ENCODE measurements at places on chromosomes 6 and 20.

DNA sequence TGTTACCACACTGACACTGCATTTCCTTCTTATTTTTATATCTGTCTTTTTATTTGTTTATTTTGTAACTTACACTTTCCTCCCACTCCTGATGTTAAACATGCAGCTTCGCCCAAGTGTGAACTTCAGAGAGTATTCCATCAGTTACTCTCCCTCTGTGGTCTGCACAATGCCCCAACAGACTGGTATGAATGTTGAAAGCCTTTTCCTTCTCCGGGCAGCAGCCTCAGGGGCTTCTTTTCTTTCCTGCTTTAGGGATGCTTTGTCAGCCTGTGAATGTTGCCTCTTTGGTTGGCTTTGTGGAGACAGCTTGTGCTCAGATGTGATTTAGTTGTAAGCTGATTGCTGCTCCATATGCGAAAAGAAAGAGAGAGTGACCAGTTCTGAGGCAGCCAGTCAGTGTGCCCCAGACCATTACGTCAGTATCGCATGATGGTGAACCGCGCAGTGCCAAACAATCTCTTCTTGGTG, 44.0 kb downstream of the SMPDL3A start:
- no peak for DNase-seq

DNA sequence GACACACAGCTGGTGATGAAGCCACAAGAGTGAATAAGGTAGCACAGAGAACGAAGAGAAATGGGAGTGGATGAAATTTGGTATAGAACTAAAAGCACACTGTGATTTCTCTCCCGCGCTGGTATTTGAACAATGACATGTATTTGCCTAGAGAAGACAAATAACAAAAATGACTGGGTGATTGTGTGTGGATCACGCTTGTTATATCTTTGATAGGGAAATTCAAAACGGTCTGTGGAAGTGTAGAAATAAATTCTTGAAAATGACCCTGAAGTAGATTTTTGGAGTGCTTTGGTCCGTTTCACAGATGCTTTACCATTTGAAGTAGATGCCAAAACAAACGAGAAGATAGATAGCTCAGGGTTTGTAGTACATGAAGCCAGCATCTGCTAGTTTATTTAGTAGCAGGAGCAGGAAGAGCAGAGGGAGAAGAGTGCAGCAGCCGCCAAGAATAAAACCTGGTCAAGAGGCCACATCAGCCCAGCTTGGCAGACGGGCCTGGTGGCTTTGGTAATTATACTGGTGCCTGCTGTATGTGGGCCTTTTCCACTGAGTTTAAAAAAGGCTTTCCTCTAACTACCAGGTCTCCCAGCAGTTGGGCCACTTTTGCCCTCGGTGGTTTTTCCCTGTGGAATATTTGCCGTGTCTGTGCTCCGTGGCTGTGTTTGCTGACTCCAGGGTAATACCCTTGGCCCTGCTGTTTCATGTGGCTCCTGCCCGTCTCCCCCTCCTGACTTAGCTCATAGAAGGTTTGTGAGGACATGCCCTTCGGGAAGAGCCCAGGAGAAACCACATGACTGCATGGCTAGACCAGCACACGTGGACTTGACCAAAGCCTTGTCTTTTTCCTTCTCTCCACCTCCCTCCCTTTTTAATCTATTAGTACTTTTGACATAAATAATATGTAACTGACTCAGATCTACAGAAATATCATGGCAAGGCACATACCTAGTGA, 294.0 kb downstream of the SOX4 start:
- no peak for DNase-seq

DNA sequence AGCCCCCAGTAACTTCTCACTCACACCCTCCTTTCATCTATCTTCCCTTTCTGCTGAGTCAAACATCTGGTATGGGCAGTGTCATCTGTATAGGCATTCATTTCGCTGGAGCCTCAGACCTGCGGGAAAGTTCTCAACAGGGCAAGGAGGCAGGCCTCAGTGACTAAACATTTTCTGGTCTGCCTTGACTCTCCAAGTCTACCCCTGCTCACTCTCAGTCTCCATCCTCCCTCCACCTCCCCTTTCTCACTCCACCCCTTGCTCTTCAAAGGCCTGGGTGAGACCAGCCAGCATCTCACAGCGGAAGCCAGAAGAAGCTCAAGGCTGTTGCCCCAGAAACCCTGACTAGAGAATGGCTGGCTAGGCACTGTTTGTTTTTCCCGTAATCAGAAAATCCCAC, 105.0 kb upstream of the BEND6 start:
- DNase-seq: no peak

GRCh38 chr6:92945799-92946198, 473.6 kb downstream of the EPHA7 start:
- no peak for DNase-seq

GRCh38 chr6:81977486-81977885, 225.0 kb upstream of the TENT5A start:
- DNase-seq: no peak

GRCh38 chr6:44003345-44004061, 123.7 kb downstream of the MRPL14 start:
- no peak for DNase-seq

DNA sequence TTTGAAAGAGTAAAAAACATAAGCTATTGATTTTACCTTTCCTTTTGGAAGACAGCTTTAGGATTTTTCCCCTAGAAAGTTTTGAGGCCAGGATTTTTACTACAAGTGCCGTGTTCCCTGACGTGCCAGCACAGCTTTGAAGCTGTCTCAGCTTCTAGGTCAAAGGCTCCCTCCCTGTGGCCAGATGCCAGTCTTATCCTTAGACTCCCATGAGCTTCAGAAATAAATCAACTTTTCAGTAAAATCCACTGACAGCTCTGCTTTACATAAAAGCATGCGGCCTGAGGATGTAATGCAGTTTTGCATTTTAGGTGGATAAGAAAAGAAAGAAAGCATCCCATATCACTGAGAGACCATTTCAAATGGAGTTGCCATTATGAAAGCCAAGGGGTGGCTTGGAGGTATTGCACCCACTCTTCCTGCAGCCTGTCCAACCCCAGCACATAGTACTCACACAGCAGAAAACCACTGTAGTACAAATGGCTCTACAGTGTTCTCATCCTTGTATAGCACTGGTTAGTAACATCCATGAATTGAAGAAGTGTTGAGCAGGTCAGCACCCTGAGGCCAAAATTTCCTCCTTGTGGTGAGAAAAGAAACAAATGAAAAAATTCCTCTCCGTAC, 15.2 kb upstream of the ATXN1 start:
- DNase-seq: no peak

DNA sequence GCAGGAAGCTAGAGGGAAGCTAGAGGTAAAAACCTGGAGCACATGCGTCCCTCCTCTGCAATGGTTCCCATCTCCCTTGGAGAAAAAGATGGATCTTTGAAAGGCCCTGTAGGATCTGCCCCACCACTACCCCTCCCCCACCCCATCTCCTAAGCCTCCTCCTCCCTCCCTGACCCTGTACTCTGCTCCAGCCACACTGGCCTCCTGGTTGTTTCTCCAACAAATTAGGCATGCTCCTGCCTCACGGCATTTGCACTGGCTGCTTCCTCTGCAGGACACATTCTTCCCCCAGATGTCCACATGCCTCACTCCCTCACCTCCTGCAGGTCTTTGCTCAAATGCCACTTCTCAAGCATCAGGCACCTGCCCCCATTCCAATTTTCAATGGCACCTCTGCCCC, 45.5 kb downstream of the UBE2V1 start:
- DNase-seq: no peak

DNA sequence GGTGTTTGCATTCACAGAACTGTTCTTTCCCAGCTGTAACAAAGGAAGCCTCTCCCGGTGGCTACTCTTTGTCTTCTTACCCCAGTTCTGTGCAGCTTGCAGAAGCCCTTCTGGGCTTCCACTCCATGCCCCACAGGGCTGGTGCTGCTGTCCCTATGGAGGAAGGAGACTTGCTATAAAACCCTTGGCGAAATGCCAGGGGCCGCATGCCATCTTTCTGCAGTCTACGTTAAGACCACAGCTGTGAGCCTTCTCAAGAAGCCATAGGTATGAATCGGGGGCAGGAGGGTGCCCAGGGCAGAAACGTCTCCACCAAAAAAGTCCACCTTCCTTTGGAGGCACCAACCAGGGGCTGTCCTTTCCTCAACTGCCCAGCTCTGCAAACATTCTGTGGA, 60.7 kb downstream of the PRND start:
- peak; percentile 14 for DNase-seq

- DNase-seq: peak; percentile 16
Observed at GRCh38 chr6:118509009-118509617, 39.0 kb upstream of the PLN start.

- no peak for DNase-seq
Observed at GRCh38 chr20:18855882-18856281, 42.3 kb downstream of the SCP2D1 start.

GRCh38 chr6:10416863-10417641, 2.2 kb upstream of the TFAP2A start:
- no peak for DNase-seq

GRCh38 chr6:11384531-11385309, 152.3 kb upstream of the NEDD9 start:
- no peak for DNase-seq

DNA sequence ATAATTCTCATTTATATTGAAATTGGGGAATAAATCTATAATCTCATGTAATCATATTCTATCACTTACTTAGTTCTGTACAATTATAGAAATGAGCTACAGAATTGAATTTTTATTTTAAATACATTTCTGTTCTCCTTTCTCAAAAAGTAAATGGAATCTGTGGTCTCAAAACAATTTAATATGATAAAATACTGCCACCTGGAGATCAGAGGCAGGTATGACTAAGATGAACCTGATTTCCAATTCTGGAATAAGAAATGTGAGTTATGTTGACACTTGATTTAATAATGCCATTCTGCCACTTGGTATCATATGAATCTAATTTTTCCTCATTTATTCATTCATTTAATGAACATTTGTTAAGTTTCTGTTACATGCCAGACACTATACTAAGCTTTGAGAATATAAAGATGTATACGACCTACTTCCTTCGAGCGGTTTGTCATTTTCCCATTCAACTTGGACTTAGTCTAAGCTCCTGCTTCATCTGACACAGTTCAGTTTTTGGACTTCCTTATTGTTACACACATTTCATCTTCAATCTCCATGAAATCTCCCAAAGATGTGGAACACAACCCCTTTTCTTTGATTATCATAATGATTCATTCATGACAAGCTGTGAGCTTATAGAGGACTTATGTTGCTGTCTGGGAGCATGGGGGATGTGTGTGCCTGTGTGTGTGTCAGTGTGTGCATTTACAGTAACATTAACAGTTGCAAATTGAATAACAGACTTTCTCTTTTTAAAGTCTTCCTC, 7.5 kb upstream of the CCDC28A start:
- peak; percentile 23 for DNase-seq

DNA sequence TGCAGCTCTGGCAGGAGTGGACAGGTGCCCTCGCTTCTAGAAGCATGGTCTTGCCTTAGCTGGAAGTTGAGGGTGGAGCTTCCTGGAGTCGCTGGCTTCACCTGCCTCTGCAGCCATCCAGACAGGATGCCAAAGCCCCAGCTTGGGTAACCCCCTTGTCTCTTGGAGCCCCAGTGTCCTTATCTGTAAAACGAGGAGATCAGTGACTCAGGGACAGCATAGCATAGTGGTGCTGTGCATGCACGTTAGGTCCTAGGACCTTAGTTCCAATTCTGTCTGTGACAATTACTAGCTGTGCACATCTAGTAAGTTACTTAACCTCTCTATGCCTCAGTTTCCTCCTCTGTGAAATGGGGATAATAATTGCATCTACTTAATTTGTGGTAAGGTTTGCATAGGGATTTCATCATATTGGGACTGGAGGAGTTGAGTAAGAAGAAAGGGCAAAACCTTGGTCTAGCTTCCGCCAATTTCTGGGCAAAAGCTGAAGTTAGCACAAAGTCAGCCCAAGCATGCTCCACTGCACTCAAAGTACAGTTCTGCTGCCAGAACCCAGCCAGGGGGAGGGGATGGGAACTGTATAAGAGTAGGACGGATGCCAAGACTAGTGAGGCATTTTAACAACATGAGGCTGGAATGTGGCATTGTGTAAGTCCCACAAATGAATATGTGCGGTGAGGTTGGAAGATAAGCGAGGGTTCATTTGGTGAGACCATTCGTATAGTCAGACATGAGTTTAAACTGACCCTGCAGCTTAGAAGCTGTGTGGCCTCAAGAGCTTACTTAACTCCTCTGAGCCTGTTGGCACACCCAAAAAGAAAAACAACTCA, 24.5 kb downstream of the TOX2 start:
- no peak for DNase-seq

GRCh38 chr20:44883214-44883902, 2.1 kb upstream of the YWHAB start:
- no peak for DNase-seq

DNA sequence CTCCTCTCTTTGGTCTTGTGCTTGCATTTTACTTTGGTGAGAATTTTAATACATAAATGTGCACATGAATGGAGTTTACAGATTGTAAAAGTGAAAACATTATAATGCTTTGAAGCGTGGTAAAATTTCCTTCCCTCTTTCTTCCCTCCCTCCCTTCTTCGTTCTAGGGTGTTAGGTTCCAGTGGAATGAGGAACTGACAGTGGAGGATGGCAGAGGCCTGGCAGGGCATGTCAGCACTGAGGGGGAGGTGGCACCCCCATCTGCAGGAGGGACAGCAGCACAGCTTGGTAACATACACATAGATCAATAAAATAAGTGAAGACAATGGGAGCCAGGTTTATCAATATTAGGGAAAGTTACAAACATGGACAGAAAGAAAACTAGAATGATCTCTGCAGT, 47.5 kb downstream of the RNASET2 start:
- DNase-seq: no peak

GRCh38 chr6:75656479-75656878, 54.8 kb downstream of the SENP6 start:
- DNase-seq: no peak

DNA sequence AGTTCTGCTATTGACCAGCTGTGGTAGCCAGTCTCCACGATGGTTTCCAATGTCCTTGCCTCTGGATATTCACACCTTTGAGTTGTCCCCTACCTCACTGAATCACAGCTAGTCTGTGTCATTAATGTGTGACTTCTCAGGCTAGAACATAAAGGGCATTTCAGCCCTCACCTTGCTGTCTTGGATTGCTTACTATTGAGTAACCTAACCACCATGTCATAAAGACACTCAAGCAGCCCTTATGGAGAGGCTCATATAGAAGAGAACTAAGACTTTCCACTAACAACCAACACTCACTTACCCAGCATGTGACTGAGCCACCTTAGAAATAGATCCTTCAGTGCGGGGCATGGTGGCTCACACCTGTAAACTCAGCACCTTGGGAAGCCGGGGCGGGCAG, 19.1 kb upstream of the ABCC10 start:
- no peak for DNase-seq

DNA sequence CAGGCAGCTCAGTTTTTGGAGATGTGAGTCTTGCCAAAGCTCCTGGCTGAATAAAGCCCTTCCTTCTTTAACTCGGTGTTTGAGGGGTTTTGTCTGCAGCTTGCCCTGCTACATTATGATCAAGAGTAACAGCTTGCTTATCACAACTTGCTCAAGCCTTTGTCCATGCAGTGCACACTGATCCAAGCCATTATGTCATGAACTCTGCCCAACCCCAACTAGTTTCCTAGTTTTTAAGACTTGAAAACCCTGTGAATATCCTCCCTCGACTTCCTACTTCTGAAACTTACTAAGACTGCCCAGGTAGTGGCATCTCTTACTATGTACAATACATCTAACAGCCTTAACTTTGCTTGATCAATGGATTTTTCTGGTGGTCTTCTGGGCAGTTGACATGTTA, 50.3 kb upstream of the ADGRF4 start:
- no peak for DNase-seq

- no peak for DNase-seq
Observed at GRCh38 chr6:52438926-52439325, 18.8 kb downstream of the EFHC1 start.
